ENCODE measurements at places on chromosomes 12 and 14.

DNA sequence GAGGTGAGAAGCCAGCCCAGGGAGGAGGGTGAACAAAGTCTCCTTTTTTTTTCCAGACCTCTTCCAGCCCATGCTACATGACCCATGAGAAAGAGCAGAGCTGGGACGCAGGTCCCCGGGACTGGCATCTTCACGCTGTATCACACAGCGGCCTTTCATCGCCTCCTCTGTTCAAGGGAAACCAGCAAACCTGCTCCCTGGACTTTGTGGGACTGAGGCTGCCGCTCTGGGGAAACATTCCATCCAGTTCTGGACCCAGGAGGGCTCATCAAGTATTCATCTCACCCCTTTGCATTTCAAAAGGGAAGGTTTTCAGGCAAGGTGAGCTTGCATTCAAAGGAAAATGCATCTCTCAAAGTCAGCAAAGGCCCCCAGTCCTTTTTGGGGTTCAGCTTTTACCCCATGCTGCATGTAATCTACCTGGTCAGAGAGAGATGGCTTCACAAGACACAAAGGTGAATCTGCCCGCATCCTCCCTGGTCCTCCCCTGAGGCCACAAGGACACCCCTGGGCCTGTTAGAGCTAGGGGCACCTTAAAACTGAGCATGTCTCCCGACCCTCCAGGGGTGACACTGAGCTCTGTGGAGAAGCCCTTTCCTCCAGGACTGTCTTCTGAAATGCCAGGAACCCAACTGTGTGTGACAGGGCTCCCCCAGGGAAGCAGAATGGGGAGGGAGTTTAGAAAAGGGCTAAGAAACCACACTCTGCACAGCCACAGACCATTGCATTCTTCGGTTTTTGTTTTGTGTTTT, 21.2 kb upstream of the MEG3 start:
- no peak for DNase-seq

DNA sequence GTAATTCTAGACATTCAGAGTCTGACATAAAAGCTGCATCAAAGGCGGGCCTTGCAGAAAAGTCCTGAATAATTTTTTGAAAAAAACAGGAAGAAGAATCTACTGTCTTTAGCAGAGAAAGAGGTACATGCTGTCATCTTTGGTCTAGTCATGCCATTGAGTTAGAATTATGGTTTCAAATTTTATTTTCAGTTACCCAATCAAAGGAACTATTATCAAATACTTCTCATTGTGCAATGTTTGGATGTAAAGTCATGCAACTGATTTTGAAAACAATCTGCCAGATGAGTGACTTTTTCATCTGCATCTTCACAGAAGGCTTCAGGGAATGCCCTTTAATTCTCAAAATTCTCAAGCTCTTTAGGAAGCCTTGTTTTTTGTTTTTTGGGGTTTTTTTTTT, 803.5 kb downstream of the FLRT2 start:
- no peak for DNase-seq

- no peak for DNase-seq
Measured at GRCh38 chr14:92382677-92383076, 59.7 kb downstream of the SLC24A4 start.

DNA sequence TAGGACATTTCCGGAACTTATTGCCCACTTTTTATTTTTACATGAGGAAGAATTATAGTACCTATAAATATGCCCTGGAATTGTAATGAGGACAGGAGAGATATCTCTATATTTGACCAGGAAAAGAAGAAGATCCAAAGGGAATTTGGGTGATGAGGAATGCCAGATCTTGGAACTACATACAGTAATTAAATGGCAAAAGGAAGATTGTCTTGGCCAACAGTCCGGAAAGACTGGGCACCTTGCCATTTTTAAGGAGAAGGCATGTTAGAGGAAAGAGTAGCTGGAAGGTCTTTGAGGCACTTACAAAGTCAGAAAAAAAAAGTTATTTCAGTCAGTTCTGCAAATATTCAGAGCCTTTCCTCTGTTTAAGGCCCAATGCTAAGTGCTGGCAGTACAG, 616.4 kb downstream of the MED13L start:
- DNase-seq = no peak

DNA sequence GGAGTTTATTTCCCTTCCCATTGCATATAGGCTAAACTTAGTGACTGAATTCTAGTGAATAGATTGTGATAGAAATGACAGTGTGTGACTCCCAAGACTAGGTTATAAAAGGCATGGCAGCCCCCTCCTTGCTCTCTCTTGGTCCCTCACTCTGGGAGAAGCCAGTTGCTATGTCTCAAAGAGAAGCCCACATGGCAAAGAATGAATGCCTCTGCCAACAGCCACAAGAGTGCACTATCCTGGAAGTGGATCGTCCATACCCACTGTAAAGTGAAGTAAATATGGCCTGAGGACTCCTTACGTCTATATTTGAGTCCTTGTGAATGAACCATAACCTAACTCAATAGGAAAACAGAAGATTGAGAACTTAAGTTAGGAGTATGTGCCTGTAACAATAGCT, 35.4 kb upstream of the HMGA2 start:
- no peak for DNase-seq

GRCh38 chr12:32906399-32907165, 10.0 kb upstream of the PKP2 start:
- DNase-seq = no peak

- no peak for DNase-seq
Measured at GRCh38 chr12:28129031-28129430, 61.2 kb upstream of the CCDC91 start.

DNA sequence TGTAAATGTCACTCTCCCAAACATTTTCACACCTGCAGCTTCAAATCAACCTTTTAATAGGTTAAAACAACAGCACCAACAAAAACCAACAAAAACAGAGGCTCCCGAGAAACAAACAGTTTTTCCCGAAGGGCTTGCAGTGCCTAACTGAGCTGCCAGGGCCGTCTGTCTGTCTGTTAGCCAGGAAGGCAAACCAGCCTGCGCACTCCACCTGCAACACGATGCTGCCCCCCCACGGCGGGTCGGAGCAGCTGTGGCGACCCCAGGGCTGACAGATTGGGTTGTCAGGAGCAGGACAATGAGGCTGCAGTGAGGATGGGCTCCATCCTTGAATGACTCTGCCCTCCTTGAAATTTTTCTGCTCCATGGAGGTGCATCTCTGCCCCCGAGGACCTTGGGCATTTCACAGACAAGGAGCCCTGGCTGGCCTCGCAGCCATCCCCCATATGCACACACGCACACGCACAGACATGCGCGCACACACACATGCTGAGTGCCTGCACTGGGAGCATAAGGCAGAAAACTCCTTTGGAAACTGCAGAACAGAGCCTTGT, 2.6 kb downstream of the RTL1 start:
- peak; percentile 40 for DNase-seq

DNA sequence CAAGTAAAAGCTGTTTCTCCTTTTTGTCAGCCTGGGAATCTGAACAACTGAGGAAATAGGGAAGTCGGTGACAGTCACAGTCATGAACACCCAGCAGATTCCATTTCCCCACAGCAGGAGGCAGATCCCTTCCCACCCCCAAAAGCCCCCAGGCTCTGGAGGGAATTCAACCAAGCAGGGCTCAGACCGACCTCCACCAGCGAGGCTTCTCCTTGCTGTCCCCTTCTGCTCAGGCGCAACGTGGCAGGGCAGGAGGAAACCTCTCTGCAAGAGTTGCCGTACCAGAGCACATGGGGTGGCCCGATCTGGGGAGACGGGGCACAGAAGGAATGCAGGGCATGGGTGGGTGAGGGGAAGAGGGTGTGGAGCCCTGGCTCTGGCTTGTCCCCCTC, 319 bp downstream of the GALNT6 start:
- no peak for DNase-seq

DNA sequence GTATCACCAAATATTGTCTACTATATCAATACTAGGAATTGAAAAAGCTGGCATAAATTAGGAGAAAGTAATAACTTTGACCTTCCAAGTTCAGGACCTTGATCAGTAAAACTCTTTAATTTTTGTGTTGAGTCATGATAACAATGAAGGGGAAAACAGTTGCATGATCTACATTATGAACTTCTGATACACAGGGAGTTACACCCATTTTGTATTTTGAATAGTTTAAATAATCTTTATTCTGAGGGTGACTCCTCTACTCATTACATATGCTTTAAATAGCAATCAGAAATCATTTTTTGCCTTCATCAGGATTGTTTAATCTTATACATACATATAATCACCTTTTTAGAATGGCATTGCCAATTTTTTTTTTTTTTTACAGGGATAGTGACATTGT, 492.5 kb downstream of the NAV3 start:
- no peak for DNase-seq

DNA sequence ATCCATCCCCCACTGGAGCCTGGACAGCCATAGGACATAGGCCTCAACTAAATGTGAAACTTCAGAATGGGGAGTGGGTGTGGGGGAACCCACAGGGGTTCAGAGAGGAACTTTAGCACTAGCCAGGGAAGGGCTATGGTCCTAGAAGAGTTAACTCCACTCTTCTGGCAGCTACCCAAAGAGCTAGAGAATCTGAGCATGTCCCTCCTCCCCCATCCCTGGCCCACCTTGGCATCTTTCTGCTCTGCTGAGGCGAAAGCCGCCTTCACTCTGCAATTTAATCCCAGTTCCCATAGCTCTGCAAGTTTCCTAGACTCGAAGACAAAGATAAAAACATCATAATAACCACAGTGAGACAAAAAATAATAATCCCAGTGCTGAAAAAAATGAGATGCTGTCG, 214.7 kb upstream of the RTL1 start:
- no peak for DNase-seq

- no peak for DNase-seq
Measured at GRCh38 chr12:132456944-132457495, 32.9 kb upstream of the FBRSL1 start.

GRCh38 chr12:56565510-56566101, 44.0 kb downstream of the RBMS2 start:
- DNase-seq = no peak

GRCh38 chr12:68779280-68779679, 28.7 kb upstream of the MDM2 start:
- no peak for DNase-seq

DNA sequence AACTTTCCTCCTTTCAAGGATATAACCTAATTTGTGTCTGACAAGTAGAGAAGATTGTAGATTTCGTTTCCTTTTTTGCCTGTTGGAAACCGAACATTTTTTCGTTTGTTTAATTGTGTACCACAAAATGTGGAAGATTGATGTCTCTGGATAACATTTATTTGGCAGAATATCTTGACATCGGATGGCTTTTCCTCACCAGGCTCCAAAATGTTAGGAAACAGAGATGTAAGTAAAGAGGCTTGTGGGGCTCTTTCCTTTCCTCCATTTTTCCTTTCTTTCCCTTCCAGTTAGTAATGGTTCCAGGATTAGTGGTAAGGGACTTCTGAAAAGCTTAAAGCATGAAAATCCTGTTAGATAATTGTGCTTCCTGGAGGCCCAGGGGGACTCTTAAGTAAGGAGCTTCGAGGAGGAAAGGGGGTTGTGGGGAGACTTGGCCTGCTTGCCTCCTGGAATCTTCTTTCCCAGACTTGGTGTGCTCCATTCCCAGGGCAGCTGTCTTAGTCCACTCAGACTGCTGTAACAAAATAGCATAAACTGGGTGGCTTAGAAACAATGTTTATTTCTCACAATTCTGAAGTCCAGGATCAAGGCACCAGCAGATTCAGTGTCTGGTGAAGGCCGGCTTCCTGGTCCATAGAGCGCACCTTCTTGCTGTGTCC, 243.1 kb upstream of the PWP1 start:
- no peak for DNase-seq

DNA sequence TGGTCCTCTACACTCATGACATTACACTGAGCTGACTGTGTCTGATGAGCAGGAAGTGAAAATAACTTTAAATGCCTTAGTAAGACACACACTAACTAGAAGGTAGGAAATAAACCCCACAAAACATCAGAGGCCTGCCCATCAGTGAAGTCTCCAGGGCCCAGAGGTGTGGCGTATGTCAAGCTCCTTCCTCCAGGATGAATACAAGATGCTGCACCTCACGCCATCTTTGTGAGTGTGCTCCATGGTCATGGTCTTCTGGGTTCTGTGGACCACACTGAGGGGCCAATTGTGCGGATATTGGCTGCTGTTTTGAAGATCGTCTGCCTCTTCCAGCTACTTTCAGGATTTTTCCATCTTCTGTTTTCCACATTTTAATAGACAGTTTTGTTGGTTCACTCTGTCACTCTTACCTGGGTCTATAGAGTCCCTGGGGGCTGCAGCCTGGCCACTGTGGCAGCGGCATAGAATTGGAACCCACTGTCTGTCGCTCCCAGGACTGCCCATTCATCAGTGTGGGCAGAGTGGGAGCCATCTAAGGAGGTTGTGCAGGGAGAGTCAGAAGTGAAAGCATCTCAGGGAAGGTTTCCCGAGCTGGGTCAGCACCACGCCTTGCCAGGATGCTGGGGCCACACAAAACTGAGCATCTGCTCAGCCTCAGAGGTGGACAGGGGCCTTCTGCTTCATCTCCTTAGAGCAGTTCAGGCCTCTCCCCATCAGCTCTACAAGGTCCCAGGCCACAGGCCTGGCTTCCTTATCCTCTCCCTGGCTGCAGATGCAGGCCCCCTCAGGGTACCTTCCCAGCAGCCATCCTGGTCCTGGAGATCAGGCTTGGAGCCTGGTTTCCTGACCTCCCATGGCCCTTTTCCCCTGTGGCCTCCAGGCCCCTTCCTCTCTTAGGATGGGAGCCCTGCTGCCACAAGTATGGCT, 57.5 kb upstream of the C14orf180 start:
- no peak for DNase-seq

- DNase-seq = no peak
Measured at GRCh38 chr14:55107766-55108554, 21.1 kb upstream of the LGALS3 start.

- peak; percentile 76 for DNase-seq
Measured at GRCh38 chr12:62259631-62259992, 592 bp upstream of the USP15 start.

DNA sequence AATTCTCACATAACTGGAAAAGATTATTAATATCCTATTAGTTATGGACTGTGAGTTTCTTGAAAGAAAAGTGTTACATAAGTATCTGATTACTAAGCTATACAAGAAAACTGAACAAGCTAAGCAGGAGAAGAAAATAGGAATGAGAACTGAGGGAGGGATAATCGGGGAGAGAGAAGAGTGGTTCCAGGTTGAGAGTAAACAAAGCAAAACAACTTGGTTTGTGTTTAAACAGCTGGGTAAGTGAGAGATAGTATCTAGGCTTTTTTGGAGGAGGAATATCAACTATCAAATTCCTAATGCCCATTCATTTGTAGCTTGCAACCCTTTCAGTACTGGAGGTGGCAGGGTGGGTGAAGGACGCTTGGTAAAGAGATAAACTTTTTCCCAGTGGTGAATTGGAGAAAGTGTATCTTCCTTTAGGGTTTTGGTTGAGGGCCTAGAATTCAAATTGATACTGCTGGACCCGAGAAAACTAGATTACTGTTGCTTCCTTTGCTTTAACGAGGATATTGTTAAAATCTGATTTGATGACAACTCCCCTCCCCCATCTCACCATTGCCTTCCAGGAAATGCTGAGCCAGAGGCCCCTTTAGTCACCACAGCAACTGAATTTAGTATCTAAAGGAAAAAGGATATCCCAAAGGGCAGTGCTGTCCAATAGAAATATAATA, 2.0 kb upstream of the SLC2A3 start:
- DNase-seq = no peak

DNA sequence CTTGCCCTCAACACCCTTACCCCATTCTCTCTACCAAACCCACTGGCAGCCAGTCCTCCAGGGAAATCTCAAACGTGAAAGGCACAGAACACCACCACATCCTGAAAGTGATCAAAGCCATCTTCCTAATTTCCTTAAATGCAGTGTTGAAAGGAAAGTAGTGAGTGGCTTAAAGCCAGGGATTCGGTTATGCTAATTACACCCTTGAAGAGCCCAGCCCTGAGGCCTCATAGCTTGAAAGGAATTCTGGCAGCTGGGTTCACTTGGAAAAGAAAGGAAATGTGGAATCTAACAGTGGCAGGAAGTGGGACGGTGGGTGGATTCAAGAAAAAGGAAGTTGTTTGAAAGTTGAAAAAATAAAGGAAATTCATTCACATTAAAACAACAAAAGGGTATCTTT, 73.0 kb upstream of the FICD start:
- no peak for DNase-seq
